LHCN-M2 (cell line): ENCODE measurements at places on chromosomes 6 and 20. TPM values are rescaled to one million over a fixed set of nuclear protein-coding genes. Genes with fewer than 3 reads are reported as not detected.

Gene TTBK1
- total RNA-seq = under 0.01 and 0.06 TPM in 2 replicates

Gene ZSCAN16
- total RNA-seq = 1.0 and 2.2 TPM in 2 replicates

DNA sequence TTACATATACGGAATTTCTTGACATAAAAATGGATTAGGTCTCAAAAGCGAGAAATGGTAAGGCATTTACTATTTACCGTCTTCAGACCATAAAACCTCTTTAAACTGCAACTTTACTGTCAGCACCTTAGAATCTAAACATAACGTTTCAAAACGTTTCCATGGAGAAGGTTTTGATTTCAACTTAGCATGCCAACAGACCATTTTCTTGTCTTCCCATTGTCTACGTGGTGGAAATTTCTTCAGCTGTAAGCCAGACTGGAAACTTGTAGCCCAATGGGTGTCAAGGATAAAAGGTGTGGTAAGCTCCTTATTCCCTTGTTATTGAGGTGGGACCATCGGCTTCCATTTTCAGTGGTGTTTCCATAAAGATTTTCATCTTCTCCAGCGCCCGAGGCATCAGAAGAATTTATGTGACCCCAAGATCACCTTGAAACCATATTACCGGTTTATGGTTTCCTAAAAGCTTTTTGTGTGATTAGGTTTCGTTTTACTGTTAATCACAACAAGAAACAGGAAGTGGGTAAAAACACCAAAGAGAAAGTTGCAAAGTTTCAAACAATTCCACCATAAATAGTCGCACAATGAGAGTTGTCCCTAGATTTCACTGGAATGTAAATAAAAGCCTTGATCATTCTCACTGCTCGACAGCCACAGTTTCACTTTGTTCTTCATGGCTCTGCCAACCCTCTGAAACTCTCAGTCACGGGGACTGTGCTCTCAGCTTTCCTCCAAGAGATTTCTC is 63.0 kb upstream of the CD2AP start:
- DNase-seq = peak; percentile 73

Gene COX4I2
- total RNA-seq = not detected in 2 replicates

- DNase-seq = no peak
Measured at GRCh38 chr6:19892260-19892659, 55.1 kb downstream of the ID4 start.

DNA sequence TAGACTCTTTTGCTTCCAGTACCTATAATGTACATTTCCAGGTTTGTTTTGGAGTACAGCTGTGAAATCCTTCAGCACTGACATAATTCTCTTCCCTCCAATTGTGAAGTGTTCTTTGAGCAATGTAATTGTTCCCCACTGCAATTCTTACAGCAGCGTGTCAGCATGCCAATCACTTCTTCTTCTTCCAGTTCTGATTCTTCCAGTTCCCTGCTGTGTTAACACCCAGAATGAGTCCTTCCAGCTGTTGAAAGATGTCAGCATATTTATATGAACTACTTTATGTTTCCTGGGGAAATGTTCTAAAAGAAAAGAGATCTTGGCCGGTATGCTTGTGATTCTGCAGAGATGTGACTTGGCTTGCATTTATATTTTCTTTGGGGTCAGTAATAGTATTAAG is 213.9 kb downstream of the UNC5CL start:
- DNase-seq = no peak

GRCh38 chr6:20680697-20681165 is 146.5 kb downstream of the CDKAL1 start:
- no peak for DNase-seq

- peak; percentile 42 for DNase-seq
Measured at GRCh38 chr20:35954907-35955251, 577 bp upstream of the SCAND1 start.

DNA sequence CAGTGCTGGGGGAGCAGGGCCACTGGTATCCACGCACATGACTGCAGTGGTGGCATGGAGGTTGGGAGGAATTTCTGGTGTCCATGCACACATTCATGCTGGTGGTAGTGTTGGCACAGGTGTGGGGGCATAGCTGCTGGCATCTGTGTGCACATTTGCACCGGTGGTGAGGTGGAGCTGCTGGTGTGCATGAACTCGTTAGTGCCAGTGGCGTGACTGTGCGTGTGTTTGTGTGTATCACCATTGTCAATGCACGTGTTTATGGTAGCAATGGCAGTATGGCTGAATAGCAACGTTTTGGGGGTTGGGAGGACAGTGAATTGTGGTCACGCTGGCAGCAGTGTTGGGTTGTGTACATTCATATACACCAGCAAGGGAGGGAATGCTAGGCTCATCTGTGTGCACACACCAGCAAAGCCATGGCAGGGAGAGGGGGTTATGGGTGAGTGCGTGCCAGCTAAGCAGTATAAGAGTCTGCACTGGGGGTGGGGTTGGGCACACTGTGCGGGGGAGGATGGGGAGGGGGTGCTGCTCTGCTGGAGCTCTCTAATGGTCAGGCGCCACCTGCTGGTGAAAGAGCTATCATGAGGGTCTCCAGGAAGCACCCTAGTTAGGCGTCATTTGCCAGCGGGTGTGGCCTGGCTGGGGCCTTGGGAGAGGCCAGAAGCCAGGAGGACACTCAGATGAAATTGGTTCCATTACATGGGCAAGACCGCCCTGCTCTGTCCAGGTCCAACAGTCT is 626.1 kb upstream of the ID4 start:
- DNase-seq = no peak

Gene COMMD7
- 16.3 and 26.7 TPM in 2 replicates for total RNA-seq

GRCh38 chr6:121912905-121913304 is 477.5 kb downstream of the GJA1 start:
- peak; percentile 15 for DNase-seq

Gene HLA-DMB
- 0.38 TPM in 1 of 2 replicates, not detected in the other for total RNA-seq

GRCh38 chr20:21921251-21921650 is 215.8 kb downstream of the PAX1 start:
- DNase-seq = no peak

- DNase-seq = peak; percentile 15
Measured at GRCh38 chr6:49257549-49257948, 205.5 kb downstream of the MMUT start.

DNA sequence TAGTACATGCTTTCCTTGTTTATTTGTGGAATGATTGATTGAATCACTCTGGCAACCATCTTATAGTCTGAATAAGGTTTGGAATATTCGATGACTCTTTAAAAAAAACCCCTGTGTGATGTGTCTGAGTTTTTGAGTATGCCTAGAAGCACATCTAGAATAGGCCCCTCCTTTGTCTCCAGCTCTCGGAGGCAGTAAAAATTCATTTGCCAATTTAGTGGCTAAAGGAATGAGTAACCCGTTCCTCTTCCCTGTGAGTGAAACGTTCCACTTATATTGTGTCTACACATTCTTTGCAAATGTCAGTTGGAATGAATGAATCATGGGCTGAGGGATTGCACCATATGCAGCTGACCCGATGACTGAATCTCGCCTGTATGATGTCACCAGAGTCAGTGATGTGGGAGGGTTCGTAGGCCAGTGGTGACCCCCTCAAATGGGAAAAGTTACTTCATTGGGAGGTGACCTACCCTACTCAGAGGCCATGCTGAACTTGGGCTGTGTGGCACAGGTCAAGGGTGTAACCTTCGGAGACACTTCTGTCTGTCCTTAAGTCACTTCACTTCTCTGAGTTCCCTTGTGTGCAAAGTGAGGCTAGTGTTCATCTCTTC is 21.6 kb downstream of the MOCS3 start:
- DNase-seq = peak; percentile 97

DNA sequence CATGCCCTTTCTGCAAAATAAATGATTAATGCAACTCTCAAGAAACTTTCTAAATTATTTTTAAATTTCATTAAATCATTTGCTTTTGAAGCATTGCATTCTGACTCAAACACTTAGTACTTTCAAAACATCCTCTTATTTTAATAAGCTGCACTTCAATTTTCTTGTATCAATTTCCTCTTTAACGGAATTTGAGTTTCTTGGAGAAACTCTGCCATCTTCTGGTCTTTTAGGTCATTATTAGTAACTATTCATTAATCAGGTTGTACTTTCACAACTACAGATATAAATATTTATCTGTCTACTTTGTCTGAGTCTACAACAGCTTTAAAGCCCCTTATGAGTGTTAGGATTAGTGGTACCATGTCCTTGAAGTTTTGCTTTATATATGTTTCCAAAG is 30.2 kb downstream of the TMX4 start:
- DNase-seq = no peak

Gene MOXD1
- total RNA-seq = 22.6 and 27.6 TPM in 2 replicates
